Activated T-cell treated with anti-CD3 and anti-CD28 coated beads for 1 hour (primary cell): ENCODE measurements at places on chromosomes 2 and 18.

GRCh38 chr2:102504833-102505232 is 31.8 kb downstream of the SLC9A4 start:
- no peak for DNase-seq

DNA sequence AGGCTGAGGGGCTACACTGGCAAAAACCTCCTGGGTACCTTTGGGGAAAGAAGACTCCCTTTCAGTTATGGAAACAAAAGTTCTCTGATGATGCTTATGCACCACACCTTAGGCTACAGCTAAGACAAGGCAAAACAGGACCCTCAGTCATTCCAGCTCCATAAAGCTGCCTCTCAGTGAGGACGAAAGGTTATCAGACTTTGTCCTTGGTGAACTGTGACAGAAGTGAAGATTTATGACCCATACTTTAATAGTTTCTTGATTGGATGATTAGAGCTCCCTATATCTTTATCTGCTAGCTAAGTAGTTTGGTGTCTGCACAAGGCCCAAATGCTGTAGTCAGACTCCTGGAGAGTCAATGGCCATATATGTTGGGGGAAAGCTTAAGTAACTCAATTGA is 40.6 kb upstream of the SPRED2 start:
- no peak for DNase-seq

GRCh38 chr18:49160079-49160930 is 209.5 kb upstream of the SMAD7 start:
- DNase-seq, result no peak

GRCh38 chr18:37361335-37362157 is 204.1 kb downstream of the CELF4 start:
- DNase-seq, result no peak

GRCh38 chr2:29129586-29130281 is 14.5 kb downstream of the CLIP4 start:
- DNase-seq, result no peak

- DNase-seq, result no peak
Measured at GRCh38 chr2:119758881-119759450, 756 bp upstream of the PTPN4 start.

DNA sequence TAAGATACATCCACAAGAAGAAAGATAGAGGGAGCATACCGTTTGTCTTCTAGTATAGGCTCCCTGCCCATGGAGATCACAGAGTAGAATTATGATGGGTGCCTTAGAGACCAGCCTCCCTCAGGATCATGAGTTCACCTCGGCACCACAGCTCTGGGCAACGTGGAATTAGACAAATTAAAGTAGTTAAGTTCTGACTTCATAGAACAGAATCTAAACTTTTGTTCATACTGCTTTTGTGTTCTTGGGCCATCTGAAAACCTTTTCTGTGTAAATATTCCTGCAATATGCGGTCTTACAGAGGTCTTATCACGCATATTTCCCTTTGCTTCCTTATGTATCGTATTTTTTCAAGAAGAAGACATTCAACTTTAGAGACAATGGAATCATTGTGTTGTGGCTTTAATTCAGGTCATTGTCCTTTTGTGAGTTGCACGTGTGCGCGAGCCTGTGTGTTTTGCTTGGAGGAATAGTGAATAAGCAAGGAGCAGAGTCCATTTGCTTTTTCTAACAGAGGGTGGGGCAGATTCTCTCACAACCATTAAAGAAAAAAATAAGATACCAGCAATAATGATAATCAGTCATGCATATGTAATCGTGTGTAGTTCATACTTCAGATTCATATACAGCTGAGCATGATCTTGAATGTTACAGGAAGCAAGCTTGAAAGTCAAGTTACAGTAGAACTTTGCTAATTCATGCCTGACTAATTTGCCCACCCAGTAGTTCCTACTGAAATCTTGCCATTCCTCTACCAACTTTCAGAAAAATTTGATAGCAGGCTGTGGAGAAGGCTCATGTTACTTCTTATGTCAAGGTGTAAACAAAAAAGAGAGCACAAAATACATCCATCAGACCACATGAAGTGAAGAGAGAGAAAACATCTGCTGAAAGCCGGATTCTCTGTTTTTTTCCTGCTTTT is 243.6 kb downstream of the NEDD4L start:
- no peak for DNase-seq

- no peak for DNase-seq
Measured at GRCh38 chr2:10366601-10367270, 64.0 kb downstream of the HPCAL1 start.

- no peak for DNase-seq
Measured at GRCh38 chr2:149330127-149331022, at the start of gene LYPD6. LYPD6 (plus strand) TSS chr2:149330587; CDS start chr2:149437709, 107,122 bp downstream.

DNA sequence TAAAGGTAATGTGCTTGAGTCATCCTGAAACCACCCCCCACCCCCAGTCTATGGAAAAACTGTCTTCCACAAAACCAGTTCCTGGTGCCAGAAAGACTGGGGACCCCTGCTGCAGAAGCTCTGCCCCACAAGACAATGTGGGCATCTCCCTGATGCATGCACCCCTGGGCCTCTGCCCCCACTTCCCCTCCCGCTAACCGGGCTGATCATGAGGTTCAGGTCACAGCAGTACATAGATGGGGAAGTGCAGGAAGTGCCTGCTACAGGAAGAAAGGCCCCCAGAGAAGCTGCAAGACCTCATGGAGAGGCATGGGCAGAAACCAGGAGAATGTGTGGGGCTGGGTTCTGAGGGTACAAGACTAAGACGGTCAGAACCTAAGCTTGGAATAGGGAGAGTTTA is 243.4 kb upstream of the ID2 start:
- DNase-seq, result no peak

GRCh38 chr2:54559593-54560145 is 103.5 kb downstream of the SPTBN1 start:
- DNase-seq, result no peak

- no peak for DNase-seq
Measured at GRCh38 chr18:76621782-76622495, 126.9 kb upstream of the ZNF516 start.

DNA sequence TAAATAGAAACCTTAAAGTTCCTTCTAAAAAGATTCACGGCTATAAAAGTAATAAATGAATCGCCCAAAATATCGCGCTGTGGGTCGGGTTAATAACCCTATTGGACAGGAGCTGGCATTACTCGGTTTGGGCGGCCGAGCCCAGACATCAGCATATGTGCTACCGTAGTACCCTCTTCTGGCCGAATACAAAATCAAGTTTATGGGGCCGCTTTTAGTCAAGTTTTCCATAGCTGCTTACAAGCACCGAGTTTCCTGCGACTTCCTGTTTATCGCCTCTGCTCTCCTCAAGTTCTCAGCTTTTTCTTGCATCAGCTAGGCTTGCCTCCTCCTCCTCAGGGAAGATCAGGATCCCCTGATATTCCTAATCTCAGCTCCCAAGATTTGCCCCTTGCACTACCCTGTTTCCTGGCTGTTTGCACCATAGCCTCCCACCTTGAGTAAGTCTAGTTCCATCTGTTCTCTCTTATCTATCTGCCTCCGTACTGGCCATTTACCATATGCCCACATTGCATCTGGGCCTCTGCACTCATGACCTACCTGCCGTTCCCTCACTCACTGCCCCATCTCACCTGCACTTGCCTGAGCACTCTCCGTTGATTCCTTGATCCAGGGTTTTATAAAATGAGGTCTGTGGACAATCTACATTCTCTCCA is 56.1 kb downstream of the SLC35F5 start:
- DNase-seq, result no peak

DNA sequence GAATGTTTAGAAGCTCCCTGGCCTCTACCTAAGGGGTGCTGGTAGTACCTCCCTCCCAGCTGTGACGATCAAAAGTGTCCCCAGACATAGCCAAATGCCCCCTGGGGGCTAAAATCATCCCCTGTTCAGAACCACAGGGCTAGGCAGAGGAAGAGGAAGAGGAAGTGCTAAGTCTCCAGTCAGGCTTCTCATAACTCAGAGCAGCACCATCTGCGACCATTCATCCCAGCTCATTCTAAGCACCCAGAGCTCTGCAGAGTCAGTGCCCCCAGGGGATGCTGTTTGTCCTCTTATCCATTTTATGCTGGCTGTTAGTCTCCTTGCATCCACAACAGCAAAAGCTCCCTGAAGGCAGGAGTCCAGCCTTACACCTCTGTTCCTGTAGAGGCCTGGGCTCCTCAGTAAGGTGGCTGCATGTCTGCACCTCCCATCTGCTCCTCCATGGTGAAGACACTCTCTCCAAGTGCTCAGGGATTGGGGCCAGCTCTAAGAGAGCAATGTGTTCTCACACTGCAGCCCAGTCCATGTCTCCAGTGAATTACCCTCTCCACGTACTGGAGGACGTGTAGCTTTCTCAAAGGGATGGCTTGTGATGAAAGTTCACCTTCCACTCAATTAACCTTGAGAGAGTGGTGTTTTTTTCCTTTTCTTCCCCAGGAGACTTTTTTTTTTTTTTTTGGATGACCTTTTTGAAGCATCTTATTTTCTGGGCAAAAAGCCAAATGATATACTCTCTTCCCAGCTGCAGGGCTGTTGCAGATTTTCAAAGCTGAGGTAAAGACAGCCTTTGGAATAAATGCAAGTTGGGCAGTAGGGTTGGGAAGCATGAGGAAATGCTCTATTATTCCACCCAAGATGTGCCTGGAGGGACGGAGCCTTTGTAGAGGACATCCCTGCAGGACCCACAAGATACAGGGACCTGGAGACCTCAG is 158.9 kb upstream of the SLC14A2 start:
- no peak for DNase-seq

DNA sequence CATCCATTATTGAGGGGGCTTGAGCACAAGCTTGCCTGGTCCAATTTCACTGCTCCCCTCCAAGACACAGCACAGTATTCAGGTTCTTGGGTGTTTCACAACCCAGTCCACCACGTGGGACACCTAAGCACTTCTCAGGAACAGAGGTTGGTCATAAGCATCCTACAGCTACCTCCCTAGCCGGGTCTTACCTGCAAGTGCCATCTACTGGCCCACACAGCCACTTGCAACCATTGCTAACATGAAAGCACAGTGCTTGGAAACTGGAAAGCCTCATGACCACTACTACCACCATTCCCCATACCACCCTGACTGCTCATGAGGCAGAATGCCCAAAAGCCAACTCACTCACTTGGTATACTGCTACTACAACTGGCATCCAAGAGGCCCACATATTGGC is 105.7 kb upstream of the RPRM start:
- DNase-seq, result no peak

DNA sequence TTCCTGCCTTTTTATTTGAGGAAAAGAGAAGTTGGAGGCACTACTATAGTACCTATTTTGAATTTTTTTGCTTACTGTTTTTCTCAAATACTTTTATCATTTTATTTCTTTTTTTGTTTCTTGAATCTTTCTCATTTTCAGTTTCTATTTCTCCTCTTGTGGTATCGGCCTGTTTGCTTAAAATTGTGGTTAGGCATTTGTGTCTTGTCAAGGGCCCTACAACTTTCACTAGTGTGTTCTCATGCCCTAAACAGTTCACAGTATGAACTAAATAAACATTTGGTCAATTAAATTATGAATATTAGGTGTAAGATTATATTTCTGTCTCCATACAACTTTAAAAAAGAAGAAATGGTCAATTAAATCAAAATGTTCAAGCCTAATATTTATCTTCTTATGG is 613.5 kb downstream of the MBD2 start:
- DNase-seq, result no peak

DNA sequence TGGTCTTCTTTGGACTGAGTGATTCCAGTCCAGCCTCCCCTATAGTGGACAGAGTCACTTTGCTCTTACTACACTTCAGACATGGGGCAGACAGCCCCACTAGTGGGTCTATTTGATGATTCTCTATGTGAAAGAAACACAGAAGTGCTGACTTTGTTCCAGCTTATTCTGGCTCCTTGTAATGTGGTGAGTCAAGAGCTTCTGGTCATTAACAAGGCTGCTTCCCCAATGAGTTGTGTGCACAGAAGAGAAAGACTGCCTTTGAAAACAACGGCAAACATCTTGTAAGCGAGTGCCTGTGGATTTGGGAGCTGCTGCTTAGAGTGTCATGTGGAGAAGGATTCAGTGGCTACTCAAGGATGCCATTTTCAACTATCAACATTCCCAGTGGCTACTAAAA is 39.1 kb downstream of the RMC1 start:
- DNase-seq, result no peak

- no peak for DNase-seq
Measured at GRCh38 chr2:10777842-10778723, 34.5 kb downstream of the PDIA6 start.

DNA sequence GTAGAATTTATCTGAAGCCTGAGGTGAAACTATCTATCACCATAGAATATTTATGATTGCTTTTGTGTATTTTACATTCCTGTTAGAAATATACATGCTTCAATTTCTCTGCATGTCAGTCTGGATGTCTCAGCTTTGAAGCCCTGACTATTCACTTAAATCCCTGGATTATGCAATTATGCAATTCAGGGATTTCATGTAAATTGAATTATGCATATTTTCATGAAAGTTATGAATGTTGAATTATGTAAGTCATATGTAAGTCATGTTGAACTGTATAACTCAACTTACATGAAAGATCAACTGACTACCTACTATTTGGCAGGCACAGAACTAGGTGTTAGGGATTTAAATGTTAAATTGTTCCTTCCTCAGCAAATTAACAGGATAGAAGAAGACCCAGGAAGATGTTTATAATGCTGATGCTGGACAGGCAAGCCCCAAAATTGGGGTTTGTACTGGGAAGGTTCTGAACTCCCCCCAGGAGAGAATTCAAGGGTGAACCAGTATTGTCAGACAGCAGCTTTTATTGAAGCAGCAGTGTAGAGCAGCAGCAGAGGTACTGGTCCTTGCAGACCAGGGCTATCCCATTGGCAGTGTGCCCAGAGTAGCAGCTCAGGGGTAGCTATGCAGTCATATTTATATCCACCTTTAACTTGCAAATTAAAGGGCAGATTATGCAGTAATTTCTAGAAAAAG is 236.5 kb downstream of the ZNF804A start:
- no peak for DNase-seq

DNA sequence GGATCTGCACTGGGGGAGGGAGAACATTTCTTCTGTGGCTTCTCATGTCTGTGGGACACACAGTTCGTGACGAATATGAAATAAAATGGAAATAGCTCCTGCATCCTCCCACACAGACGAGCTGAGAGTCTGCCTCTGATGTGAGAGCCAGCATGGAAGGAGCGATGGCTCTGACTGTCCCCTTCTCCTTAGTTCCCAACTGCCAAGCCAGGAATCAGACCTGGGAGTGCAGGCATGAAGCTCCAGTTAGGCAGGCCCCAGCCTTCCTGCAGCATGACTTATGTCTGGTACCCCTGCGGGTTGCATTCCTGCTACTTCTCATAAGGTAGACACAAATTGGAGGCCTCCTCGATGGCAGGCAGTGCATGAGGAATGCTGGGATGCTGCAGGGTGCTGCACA is 56.2 kb downstream of the PRKCE start:
- DNase-seq, result no peak

DNA sequence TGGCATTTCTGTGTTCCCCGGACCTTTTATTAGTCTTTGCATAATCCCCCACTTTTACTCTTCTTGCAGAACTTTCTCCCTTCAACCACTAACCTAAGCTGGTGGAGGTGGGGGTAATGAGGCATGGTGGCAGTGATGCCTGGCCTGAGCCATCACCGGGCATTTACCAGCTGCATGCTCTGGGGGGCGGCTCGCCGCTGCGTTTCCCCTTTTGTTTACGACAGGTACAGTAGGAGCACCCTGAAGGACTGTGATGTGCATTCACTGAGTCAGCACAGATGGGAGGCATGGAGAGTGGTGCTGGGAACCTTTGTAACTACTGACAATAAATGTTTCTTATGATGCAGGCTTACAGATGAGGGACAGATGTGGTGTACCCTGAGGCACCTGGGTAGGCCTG is 46.9 kb downstream of the PLEKHB2 start:
- no peak for DNase-seq
